PC-9 (cell line): ENCODE measurements at places on chromosomes 7 and 10. TPM values are rescaled to one million over a fixed set of nuclear protein-coding genes. Genes with fewer than 3 reads are reported as not detected.

Gene COMMD3
- total RNA-seq, result 38.1 and 43.5 TPM in 2 replicates

Gene OPN4
- 0.15 and 0.23 TPM in 2 replicates for total RNA-seq

Gene KCNIP2
- total RNA-seq, result 4.0 and 5.1 TPM in 2 replicates

Gene PON3
- 0.85 and 1.5 TPM in 2 replicates for total RNA-seq

GRCh38 chr10:77355844-77356243 is 281.8 kb downstream of the KCNMA1 start:
- H3K4me1 ChIP-seq, result peaks cover 31% of the 10 kb centered on the region
- H3K36me3 ChIP-seq, result no peaks in the 10 kb centered on the region
- H3K27me3 ChIP-seq, result no peaks in the 10 kb centered on the region
- no peak for DNase-seq
- peak overlapping the region; percentile 7; the same call in 1 of the 2 replicates for H3K27ac ChIP-seq

DNA sequence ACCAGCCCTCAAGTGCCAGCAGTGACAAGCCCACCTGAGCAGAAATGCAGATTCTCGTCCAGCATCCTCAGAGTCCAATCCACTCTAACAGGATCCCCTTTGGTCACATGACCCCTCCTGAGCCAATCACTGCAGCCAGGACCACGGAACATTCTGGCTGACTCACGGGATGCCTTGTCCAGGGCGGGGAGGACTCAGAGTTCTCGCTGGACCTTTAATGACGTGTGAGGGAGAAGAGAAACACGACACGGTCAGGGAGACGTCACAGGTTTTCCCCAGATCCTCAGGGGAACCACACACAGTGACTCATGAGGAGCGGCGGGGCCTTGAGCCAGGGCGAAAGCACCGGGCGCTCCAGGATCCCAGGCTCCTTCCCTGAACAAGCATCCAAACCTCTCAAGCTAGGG is 155.7 kb downstream of the PTPRN2 start:
- no peak for DNase-seq
- no peaks in the 10 kb centered on the region for H3K4me1 ChIP-seq
- H3K27me3 ChIP-seq, result peaks cover 84% of the 10 kb centered on the region
- H3K27ac ChIP-seq, result no peak overlapping the region
- H3K36me3 ChIP-seq, result no peaks in the 10 kb centered on the region

GRCh38 chr10:77571490-77571889 is 66.1 kb downstream of the KCNMA1 start:
- no peak for DNase-seq
- no peak overlapping the region for H3K27ac ChIP-seq
- no peaks in the 10 kb centered on the region for H3K36me3 ChIP-seq
